Activated T-helper 9 cell treated with anti-CD3 and anti-CD28 coated beads, Interleukin-2, amount 50 U/mL, for 16 hours (primary cell): ENCODE measurements at places on chromosomes 4 and X.

DNA sequence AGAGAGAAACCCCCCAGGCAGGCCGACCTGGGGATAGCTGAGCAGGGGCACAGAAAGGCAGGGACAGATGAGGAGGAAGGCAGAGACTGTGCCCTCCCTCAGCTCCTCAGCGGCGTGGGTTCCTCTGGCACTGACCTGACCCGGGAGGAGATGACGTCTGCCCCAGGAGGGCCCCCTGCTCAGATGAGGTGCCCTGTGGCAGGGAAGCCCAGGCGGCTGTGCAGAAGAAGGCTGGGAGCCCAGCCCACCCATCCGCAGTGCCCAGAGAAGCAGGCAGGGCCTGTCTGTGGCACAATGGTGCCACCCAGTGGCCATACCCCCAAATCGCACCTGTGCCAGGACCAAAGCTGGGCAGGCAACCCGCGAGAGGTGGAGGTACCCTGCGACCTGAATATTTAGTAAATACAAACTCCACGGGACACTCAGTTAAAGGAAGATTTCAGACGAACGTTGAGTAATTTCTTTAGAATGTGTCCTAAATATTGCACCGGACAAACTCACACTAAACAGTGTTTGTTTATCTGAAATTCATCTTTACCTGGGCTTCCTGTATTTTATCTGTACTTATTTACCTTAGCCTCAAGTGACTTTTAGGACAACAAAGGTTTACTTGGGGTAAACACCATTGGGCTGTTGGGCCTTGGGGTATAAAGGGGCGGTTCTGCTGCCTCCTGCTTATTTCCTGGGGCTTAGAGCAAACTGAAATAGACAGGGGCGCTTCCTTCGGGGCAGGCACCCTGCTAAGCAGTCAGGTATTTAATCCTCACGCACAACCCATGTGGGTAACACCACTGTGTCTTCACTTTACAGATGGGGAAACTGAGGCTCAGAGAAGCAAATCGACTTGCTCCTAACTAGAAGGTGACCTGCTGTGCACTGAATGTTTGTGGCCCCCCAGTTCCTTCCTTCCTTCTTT is 46.5 kb upstream of the HMX1 start:
- peak; percentile 32 for DNase-seq

DNA sequence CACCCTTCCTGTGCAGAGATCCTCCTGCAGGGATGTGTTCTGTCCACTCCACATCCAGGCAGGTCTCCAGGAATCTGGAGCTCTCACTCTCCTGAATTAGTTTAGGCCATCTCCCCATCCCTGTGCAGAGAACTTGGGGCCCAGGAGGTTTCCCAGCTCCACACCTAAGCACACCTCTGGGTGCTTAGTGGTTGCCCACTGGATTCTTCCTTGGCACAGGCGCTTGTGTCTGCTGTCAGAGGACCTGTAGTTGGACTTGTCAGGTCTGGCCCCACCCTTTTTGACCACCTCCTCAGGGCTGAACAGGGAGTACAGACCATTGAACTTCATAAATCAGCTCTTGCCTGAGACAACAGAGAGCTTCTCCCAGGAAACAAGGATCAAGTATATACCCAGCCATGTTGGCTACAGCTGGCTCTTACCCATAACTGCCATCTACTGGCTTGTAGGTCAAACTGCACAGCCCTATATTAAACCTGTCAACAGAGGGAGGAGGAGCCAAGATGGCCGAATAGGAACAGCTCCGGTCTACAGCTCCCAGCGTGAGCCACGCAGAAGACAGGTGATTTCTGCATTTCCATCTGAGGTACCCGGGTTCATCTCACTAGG is 275.5 kb downstream of the PPARGC1A start:
- no peak for DNase-seq

GRCh38 chr4:151000747-151001429 is 14.2 kb downstream of the LRBA start:
- DNase-seq, result no peak

GRCh38 chr4:153241970-153242838 is 38.0 kb downstream of the TRIM2 start:
- DNase-seq, result no peak

- no peak for DNase-seq
Measured at GRCh38 chr4:38669208-38669607, 5.2 kb downstream of the KLF3 start.
